ENCODE measurements at places on chromosomes 6 and 20. TPM values are rescaled to one million over a fixed set of nuclear protein-coding genes. Genes with fewer than 3 reads are reported as not detected.

CMTR1 gene
- 39.1 TPM for total RNA-seq

GRCh38 chr6:21103626-21104224 lies 489.8 kb upstream of the SOX4 start:
- DNase-seq: no peak

- no peak for DNase-seq
Observed at GRCh38 chr6:148293181-148293995, 49.2 kb upstream of the SASH1 start.

GRCh38 chr6:106560996-106561685 lies 68.2 kb downstream of the RTN4IP1 start:
- DNase-seq: no peak

MCM8 gene
- total RNA-seq: 38.9 TPM

TTK gene
- 112 TPM for total RNA-seq

GRCh38 chr6:9197726-9198125 lies 762.4 kb upstream of the SLC35B3 start:
- no peak for DNase-seq

HUS1B gene
- not detected for total RNA-seq

DNA sequence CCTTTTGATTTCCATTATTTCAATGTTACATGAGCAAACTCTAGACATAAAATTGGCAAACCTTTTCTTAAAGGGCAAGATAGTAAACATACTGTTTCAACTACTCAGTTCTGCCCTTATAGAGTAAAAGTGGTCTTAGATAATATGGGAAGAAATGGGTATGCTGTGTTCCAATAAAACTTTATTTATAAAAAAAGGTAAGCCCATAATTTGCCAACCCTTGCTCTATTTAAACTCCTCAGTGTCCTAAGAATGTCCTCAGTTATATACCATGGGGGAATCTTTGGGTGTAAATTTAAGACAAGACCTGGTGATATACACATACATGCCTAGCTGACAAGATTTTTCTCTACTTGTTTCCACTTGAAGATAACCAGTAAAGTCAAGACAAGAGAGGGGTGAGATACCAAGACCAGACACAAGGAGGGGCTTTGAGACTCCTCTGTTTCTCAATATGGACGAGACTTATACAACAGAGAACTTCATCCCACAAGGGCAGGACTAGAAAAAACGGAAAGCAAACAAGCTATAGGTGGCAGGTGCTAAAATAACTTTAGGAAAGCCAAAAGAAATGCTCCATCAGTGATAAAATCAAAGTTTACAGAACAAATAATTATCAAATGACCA lies 10.5 kb downstream of the SNX3 start:
- no peak for DNase-seq

CCR6 gene
- total RNA-seq: not detected

DNA sequence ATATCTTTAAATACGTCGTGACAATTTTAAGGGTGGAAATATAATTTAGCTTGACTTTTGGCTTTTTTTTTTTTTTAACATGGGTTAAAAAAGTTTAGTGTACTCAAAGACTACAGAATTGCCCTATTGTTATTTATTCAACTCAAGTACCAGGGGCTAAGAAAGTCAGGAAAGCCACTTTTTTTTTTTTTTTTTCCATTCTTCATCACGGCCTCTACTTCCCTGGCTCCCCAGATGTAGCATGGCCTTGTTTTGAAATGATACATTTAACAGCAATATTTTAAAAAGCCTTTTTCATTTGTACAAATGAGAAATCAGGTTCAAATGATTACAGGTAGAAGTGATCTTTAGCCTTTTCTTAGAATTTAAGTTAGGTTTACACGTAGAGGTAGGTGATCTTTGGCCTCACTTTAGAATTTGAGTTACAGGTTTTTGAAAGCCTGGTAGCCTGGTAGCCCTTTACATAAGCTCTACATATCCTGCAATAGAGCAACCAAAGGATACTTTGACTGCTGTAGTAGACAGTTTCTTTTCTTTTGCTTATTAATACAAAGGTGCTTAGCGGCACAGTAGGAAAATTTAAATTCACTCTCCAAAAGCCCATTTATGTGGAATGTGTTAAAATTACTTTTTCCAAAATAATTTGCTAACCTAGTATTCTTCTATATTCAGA lies 160.5 kb upstream of the MMS22L start:
- DNase-seq: no peak

EYA4 gene
- total RNA-seq: 0.05 TPM

- no peak for DNase-seq
Observed at GRCh38 chr6:140768133-140768532, 1364.6 kb upstream of the GJE1 start.

PBOV1 gene
- not detected for total RNA-seq

FAM162B gene
- total RNA-seq: not detected

DNA sequence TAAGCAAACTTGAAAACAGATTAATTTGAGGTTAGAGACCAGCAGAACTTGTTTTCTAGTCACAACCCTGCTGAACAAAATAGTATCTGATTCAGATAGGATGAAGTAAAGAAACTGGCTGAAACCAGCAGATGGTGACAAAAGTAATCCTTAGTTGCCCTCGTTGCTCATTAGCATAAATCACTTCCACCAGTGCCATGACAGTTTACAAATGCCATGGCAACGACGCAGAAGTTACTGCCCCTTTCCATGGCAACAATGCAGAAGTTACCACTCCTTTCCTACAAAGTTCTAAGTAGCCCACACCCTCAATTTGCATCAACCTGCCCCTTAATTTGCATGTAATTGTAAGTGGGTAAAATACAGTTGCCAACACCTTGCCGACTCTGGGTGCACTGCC lies 23.7 kb downstream of the SNRPB start:
- DNase-seq: no peak

PNPLA1 gene
- not detected for total RNA-seq

DNA sequence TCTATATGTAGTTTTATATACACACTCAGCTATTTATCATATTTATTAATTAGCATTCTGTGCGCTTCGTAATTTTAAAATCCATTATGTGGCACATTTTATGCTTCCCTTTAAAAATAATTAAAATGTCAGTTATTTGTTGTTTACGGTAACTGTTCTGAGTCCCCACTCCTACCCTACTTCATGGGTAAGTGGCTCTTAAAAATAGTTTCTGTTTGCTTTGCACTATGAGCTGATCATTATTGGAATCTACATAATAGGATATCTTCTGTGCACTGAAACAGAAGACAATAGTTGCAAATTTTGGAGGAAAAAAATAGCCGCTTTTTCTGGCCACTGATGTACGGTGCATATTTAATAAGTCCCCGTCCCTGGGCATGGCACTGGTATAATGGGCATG lies 25.2 kb downstream of the LCA5 start:
- no peak for DNase-seq

- DNase-seq: no peak
Observed at GRCh38 chr6:111845441-111845871, 27.8 kb downstream of the FYN start.

DNA sequence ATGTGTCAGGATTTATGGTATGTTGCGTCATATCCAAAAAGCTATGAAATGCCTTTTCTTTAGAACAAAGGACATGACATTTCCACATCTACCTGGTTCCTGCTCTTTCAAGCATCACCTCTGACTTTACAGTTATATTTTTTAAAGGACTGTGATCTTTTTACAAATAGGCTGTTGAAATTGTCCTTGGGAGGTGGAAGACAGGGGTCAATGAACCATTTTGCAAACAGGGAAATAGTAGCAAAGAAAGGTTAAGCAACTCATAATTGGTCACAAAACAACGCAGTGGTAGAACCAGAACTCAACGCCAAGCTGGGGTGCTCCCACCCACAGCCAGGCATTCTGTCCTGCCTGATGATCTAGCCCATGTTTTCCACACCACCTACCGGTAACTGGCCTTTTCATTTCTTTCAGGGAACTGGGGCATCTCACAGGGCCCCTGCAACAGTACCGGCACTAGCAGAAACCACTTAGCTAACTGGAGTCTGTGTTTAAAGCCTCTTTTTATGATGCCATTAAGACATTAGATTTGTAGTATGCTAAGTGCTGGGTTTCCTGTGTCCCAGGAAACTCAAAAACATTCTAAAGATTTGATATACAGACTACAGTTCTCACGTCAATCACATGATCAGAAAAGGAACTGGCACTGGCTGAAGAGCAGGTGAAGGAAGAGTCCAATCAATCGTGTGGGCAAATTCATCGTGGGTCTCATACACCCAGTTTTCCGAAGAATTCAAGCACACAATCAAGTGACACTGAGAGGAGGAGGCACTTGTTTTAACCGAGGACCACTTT lies 13.9 kb downstream of the ZNF217 start:
- no peak for DNase-seq

C2 gene
- total RNA-seq: 0.47 TPM

- DNase-seq: no peak
Observed at GRCh38 chr6:17450397-17450796, 57.0 kb downstream of the CAP2 start.

GRCh38 chr20:21162631-21163030 lies 36.7 kb downstream of the KIZ start:
- DNase-seq: no peak

DNA sequence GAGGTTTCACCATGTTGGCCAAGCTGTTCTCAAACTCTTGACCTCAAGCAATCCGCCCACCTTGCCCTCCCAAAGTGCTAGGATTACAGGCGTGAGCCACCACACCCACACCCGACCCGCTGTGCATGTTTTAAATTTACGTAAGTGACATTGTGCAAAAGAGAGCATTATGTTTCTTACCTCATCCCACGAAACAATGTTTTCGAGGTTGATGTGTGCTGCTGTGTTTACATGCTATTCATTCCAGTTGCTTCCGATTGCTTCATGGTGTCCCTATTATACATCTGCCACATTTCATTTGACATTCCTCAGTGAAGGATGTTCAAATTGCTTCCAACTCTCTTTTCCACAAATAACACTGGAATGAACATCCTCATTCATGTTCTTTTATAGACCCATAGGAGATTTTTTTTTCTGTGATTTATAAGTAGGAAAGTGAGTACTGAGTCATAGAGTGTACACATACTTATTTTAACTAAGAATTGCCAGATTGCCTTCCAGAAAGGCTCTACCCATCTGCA lies 403.9 kb upstream of the JARID2 start:
- DNase-seq: peak; percentile 52

- DNase-seq: no peak
Observed at GRCh38 chr6:130696806-130697205, 130.4 kb upstream of the SMLR1 start.

CAGE1 gene
- 0.08 TPM for total RNA-seq

DNA sequence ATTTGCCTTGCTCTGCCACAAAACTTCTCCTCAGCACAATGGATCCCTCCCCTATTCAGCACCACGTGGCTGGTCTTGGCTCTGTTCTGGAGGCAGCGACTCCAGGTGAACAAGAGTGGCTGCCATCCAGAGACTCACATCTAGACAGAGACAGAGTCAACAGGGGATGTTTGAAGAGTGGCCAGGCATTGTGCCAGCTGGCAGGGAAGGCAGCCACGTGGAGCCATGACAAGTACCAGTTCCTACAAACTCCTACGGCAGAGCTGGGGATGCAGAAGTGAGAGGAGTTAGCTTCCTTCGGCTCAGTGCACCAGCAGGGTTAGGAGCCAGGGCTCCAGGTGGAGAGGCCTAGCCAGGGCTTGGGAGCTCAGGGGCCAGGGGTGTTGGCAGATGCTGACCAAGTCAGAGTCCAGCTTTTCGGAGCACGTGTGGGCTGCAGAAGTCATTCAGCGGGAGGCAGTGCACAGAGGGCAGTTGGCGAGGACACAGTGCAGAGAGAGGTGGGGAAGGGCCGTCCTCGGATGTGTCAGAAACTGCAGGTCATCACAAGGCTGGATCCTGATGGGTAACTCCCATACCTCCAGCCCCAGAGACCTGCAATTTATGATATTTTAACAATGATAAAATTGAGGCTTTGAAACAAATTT lies 171.7 kb upstream of the PDE10A start:
- DNase-seq: no peak

- DNase-seq: no peak
Observed at GRCh38 chr6:109336221-109336961, 45.9 kb downstream of the CD164 start.

Data from SJSA1 (cell line).